Calu3 (cell line): ENCODE measurements at places on chromosomes 3 and 15. TPM values are rescaled to one million over a fixed set of nuclear protein-coding genes. Genes with fewer than 3 reads are reported as not detected.
A peak's percentile ranks its signal among the peaks of the same experiment; 100 is the strongest.

Gene NEIL1
- 11.8 and 13.2 TPM in 2 replicates for total RNA-seq

DNA sequence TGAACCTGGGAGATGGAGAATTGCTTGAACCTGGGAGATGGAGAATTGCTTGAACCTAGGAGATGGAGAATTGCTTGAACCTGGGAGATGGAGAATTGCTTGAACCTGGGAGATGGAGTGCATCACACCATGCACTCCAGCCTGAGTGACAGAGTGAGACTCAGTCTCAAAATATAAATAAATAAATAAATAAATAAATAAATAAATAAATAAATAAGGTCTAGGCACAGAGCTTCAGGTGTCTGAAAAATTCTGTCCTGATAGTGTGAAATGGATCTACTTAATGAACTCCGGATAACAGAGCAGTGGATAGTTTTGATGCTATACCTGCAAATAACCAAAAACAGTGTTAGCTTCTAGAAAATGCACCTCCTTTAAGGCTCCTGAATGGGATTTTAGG is 24.3 kb upstream of the NUDT16 start:
- no peak for DNase-seq
- H3K4me3 ChIP-seq, result no peak overlapping the region
- peaks cover 14% of the 10 kb centered on the region for H3K36me3 ChIP-seq
- H3K4me1 ChIP-seq, result peaks cover 40% of the 10 kb centered on the region

DNA sequence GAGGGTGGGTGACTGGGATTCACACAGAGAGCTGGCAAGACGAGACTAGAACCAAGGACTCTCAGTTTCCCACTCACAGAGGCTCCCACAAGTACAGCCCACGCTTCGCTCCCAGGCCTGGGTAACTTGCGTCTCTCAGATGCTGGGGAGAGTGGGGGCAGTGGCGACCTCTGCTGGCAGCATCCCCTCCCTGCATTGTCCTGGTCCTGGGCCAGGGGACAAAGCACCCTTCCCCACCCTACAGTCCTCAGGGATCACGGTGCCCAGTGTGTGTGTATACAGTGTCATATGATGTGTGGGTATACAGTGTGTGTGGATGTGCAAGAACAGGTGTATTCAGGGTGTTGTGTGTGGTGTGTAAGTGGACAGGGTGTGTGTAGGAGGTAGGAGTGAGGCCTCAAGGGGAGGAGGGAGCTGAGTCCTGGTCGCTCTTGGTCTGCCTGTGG is 12.8 kb downstream of the VILL start:
- peaks cover 30% of the 10 kb centered on the region for H3K4me1 ChIP-seq
- peak overlapping the region; percentile 44 for H3K27ac ChIP-seq
- peak; percentile 69 for DNase-seq
- no peaks in the 10 kb centered on the region for H3K27me3 ChIP-seq
- peaks cover 41% of the 10 kb centered on the region for H3K36me3 ChIP-seq
- no peak overlapping the region for H3K4me3 ChIP-seq

DNA sequence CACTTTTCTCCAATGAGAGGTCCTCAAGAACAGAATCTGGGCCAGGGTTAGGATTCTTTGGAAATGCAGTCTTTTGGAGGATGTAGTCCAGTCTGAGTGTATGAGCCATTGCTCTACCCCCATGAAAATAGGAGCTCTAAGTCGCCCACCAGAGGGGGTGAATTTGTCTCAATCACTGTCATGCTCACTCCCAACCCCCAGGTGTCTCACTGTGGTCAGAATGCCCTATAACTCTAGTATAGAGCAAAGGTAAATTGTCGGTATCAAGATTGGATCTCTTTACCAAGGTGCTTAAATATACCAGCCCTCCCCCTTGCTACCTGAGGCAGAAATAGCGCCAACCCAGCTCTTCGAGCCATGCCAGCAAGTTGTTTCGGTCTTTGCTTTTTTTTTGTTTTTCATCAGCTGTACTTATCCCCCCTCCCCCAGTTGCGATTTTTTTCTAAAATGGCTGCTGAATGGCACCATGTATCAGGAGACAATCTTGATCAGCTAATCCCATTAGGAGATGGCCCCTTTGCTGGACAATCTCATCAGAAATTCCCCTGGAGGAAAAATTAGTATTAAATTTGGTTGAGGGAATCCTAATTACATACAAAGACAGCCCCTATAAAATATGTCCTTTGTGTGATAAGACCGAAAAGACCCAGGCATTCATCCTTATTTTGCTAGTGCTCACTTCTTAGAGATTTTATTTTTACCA is 130.7 kb downstream of the EBLN2 start:
- DNase-seq, result peak; percentile 14
- H3K4me3 ChIP-seq, result no peak overlapping the region
- no peaks in the 10 kb centered on the region for H3K4me1 ChIP-seq
- H3K27ac ChIP-seq, result no peak overlapping the region
- H3K27me3 ChIP-seq, result no peaks in the 10 kb centered on the region

Gene GOLGA6L7
- not detected in 2 replicates for total RNA-seq

GRCh38 chr3:4852780-4853748 is 126.2 kb upstream of the BHLHE40 start:
- DNase-seq, result no peak
- no peaks in the 10 kb centered on the region for H3K36me3 ChIP-seq
- peaks cover 26% of the 10 kb centered on the region for H3K4me1 ChIP-seq
- H3K27me3 ChIP-seq, result no peaks in the 10 kb centered on the region

Gene SIN3A
- 91.4 and 97.6 TPM in 2 replicates for total RNA-seq

- H3K27me3 ChIP-seq, result peaks cover 55% of the 10 kb centered on the region
- no peaks in the 10 kb centered on the region for H3K4me1 ChIP-seq
- H3K27ac ChIP-seq, result no peak overlapping the region
- H3K36me3 ChIP-seq, result no peaks in the 10 kb centered on the region
- no peak overlapping the region for H3K4me3 ChIP-seq
These were observed 35.2 kb downstream of the CCR3 start for GRCh38 chr3:46277476-46277875.

DNA sequence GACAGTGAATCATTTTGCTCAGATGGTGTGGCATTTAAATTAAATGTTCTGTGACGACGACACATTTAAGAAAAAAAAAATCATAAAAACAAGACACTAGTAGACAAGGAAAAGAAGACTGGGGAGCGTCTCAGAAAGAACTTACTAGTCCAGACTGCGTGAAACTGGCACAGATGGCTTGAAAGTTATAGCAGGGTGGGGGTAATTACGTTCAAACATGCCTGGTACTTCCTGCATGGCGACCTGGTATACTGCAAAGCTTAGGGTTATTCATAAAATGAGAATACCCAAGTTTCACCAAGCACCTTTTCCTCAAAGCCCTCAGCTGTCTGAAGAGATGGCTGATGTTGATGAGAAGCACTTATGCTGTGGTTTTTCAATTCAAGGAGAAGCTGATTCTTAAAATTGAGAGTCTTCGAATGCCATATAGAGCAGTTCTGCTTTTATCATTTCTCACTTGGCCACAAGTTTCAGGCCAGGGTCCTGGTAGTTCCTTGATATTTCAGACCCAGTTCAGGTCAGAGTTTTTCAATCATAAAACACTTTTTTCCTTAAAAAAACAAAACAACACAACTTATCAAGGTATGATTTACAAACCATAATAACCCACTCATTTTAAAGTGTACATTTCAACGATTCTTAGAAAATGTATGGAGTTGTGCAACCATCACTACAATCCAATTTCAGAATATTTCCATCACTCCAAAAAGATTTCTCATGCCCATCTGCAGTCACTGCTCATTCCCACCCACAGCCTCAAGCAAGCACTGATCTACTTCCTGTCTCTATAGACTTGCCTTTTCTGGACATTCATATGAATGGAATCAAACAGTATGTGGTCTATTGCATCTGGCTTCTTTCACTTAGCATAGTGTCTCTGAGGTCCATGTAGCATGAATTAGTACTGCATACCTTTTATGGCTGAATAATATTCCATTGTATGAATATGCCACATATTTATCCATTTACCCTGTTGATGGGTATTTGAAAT is 24.7 kb downstream of the PCOLCE2 start:
- DNase-seq, result no peak
- peaks cover 7% of the 10 kb centered on the region for H3K27me3 ChIP-seq
- no peak overlapping the region for H3K27ac ChIP-seq
- peaks cover 17% of the 10 kb centered on the region for H3K4me1 ChIP-seq

GRCh38 chr15:90711418-90711824 is 5.7 kb upstream of the BLM start:
- no peak for DNase-seq
- peaks cover 6% of the 10 kb centered on the region for H3K4me1 ChIP-seq
- no peak overlapping the region for H3K4me3 ChIP-seq
- H3K27me3 ChIP-seq, result no peaks in the 10 kb centered on the region

Gene SH3GL3
- total RNA-seq, result 0.24 and 0.61 TPM in 2 replicates

DNA sequence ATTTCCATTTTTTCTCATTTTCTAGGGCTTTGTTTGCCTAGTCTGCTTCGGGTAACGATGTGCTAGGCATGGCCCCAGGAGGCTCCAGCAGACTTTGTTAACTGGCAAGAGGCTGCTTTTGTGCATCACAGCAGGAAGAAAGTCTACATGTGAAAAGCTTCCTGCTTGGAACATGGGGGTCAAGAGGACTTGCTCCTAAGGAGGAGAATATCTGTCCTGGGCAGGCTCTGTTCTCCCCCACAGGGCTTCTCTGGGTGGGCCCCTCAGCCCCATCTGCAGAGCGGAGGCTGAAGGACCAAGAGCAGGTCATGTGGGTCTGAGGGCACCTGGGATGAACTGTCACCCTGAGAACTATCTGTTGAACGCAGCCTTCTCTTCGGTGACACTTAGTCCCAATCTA is 94.7 kb downstream of the CCNL1 start:
- no peak overlapping the region for H3K27ac ChIP-seq
- no peaks in the 10 kb centered on the region for H3K27me3 ChIP-seq
- H3K4me1 ChIP-seq, result no peaks in the 10 kb centered on the region

GRCh38 chr3:144341471-144341870 is 369.8 kb downstream of the DIPK2A start:
- no peak for DNase-seq
- H3K27me3 ChIP-seq, result no peaks in the 10 kb centered on the region
- peaks cover 20% of the 10 kb centered on the region for H3K4me1 ChIP-seq
- no peaks in the 10 kb centered on the region for H3K36me3 ChIP-seq
- no peak overlapping the region for H3K27ac ChIP-seq

DNA sequence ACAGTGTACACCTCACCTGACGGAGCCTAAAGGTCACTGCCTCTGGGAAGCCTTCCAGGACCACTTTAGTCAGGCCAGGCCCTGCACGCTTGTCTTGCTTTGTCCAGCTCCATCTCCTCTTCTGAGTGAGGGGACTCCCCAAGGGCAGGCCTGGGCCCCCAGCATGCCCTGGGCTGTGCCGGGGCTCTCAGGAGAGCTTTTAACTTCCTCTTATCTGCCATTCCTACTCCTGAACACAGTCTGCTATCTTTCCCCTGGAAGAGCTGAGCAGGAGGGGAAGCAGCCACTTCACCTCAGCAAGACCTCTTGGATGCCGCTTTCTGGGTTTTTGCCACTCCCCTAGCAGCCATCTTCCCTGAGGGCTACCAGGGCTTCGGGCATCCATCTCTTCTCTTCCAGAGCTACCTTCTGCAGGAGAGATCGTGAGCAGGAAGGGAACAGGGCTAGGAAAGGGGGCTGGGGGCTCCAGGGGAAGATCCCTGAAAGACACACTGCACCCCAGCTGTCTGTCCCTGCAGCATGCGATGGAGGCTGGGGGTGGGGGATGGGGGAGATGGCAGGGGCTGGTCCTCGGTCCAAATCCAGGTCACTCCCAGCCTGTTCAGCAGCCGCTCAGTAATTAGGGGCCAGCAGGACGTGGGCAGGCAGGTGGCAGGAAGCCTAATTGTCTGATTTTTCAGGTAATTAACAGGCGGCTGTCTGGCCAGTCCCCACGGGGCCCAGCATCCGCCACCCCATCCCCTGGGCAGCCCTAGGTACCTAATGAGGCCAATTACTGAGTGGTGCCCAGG is 19.9 kb upstream of the RPL29 start:
- no peak for DNase-seq
- no peaks in the 10 kb centered on the region for H3K36me3 ChIP-seq
- no peaks in the 10 kb centered on the region for H3K4me1 ChIP-seq

DNA sequence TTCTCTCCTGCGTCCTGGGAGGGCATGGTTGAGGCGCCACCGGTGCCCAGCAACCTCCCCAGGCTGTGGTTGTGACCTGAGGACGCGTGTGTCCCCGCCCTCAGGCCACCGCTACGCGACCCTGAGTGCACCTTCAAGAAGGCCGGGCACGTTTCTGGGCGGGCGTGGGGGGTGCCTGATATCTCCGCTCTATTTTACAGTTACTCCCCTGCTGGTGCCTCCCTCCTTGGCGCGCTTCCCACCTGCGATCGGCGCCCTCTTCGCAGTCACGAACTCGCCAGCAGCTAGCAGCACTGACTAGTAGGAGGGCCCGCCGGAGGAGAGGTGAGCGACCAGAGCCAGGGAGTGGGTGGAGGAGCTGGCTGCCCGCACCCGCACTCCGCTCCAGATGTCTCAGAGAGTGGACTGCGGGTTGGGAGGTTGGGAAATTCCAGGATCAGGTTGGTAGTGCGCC is 43.2 kb upstream of the POLG start:
- no peaks in the 10 kb centered on the region for H3K36me3 ChIP-seq
- no peak for DNase-seq
- no peak overlapping the region for H3K4me3 ChIP-seq
- peaks cover 17% of the 10 kb centered on the region for H3K4me1 ChIP-seq
- peaks cover 97% of the 10 kb centered on the region for H3K27me3 ChIP-seq
- H3K27ac ChIP-seq, result no peak overlapping the region

Gene MRAS
- total RNA-seq, result 12.7 and 13.2 TPM in 2 replicates

DNA sequence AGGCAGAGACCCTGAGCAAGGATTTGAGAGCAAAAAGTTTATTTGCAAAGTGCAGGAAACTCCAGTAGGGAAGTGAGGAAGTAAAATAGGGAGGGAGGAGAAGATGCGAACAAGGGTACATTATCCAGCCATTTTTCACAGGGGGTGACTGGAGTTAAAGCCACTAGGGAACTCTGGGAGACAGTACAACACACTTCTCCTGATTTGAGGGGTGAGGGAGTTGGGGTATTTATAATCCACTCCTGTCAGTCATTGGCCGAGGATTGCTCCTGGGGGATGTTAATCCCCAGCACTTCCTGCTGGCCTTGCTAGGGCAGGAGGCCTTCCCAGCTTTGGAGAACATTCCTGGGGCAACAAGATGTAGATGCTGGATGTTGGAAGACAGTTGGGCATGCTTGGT is 28.2 kb downstream of the CCR3 start:
- H3K4me3 ChIP-seq, result no peak overlapping the region
- no peak for DNase-seq

Gene CYP11A1
- total RNA-seq, result not detected in 2 replicates

- no peak overlapping the region for H3K4me3 ChIP-seq
- no peak for DNase-seq
- peaks cover 37% of the 10 kb centered on the region for H3K4me1 ChIP-seq
- no peaks in the 10 kb centered on the region for H3K27me3 ChIP-seq
- H3K27ac ChIP-seq, result no peak overlapping the region
These were observed 477.8 kb downstream of the RBMS3 start for GRCh38 chr3:29758434-29759322.

- H3K36me3 ChIP-seq, result peaks cover 25% of the 10 kb centered on the region
- peak overlapping the region; percentile 67 for H3K4me3 ChIP-seq
- no peak overlapping the region for H3K27ac ChIP-seq
- peaks cover 35% of the 10 kb centered on the region for H3K4me1 ChIP-seq
- H3K27me3 ChIP-seq, result peaks cover 63% of the 10 kb centered on the region
These were observed 7.6 kb downstream of the EPHB3 start for GRCh38 chr3:184568924-184569829.

- H3K27ac ChIP-seq, result no peak overlapping the region
- no peaks in the 10 kb centered on the region for H3K36me3 ChIP-seq
- H3K4me3 ChIP-seq, result no peak overlapping the region
- H3K4me1 ChIP-seq, result peaks cover 29% of the 10 kb centered on the region
These were observed 71.7 kb downstream of the TNIK start for GRCh38 chr3:171388527-171388926.

GRCh38 chr3:127000119-127000518 is 17.2 kb downstream of the PLXNA1 start:
- H3K27me3 ChIP-seq, result no peaks in the 10 kb centered on the region
- H3K27ac ChIP-seq, result peak overlapping the region; percentile 52
- peaks cover 51% of the 10 kb centered on the region for H3K36me3 ChIP-seq
- peaks cover 44% of the 10 kb centered on the region for H3K4me1 ChIP-seq

Gene CRABP1
- total RNA-seq, result 0.51 TPM in 1 of 2 replicates, not detected in the other
